Myocyte (in vitro differentiated cells): ENCODE measurements at places on chromosomes 5 and 9. TPM values are rescaled to one million over a fixed set of nuclear protein-coding genes. Genes with fewer than 3 reads are reported as not detected.
A peak's percentile ranks its signal among the peaks of the same experiment; 100 is the strongest.

GRCh38 chr9:91395553-91396471, 27.8 kb downstream of the NFIL3 start:
- DNase-seq: peak; percentile 56

DNA sequence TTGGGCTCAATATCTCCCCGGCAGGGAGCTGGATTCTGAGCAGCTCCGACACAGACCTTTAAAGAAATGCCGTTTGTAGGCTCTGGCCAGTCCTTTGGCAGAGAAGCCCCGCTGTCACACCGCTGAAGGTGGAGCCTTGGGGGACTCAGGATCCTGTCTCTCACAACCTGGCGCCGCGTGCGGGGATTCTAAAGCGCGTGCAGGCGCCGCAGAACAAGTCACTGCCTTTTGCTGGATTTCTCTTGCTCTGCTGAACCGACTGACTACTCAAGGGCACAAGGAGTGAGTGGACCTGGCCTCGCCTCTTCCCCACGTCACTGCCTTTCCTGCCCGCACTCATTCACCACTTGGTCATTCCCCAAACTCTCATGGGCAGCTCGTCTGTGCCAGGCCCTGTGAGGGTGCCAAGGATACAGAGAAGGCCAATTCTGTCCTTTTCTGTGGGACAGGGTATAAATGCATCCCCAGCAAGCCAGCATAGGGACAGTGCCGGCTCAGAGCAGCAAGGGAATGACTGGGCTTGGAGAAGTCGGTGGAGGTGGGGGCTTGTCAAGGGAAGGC, 69.3 kb downstream of the CRB2 start:
- no peak for DNase-seq

DNA sequence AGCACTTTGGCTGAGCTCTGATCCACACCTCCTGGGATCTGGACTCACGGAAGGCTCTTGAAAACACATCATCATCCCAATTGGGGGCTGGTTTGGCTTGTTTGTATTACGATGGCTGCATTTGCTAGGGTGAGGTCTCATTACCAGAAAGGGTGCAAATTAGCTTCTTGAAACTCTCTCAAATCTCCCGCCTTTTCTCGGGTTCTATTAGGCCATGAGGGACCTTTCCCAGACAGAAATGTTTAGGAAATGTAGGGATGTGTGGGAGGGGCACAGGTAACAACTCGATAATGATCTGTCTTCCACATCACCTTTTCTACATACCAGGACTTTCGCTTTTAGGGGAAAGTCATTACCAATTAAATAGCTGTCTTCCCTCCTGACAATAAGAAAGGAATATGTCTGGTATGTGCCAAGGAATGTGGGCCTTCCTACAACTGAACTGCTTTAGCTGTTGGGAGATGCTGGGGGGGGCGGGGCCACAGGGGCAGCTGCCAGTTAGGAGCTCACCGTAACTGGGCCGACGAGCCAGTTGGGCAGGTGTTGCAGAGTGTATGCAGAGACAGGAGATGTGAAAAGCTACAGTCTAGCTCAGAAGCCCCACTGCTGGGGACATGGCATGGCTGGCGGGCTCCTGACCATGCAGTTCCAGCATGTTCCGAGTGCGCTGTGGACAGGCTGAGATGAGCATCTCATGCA, 71.2 kb downstream of the AK8 start:
- no peak for DNase-seq

DNA sequence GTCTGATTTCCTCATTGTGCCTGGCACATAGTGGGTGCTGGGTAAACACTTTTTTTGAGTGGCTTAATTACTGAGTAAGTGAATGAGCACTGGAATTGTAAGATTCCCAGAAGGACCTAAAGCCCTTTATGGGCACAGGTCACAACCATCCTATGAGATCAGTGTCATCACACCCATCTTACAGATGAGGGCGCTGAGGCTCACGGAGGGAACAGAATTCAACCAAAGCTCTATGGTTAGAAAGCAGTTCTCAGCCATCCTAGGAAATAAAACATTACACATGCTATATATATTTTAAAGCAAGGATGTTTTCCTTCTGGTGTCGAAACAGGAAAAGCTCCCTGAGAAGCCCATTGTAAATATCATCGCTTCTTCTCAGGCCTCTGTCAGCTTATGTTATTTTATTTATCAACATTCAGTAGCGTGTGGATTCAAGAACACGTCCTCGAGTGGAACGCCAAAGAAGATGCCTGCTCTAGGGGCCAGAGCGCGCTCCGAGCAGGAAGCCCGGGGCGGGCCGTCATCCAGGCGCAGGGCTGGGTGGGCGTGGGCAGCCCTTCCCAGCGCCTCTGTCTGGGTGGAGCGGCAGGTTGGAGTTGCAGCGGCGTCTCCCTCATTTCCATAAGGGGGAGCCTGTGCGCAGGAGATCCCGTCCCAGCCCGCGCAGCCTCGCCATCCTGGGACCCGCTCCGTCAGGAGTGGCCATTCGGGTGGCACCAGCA, 155.8 kb upstream of the SMIM23 start:
- DNase-seq: peak; percentile 30

GRCh38 chr5:44321144-44321725, 68.0 kb downstream of the FGF10 start:
- DNase-seq: peak; percentile 6

DNA sequence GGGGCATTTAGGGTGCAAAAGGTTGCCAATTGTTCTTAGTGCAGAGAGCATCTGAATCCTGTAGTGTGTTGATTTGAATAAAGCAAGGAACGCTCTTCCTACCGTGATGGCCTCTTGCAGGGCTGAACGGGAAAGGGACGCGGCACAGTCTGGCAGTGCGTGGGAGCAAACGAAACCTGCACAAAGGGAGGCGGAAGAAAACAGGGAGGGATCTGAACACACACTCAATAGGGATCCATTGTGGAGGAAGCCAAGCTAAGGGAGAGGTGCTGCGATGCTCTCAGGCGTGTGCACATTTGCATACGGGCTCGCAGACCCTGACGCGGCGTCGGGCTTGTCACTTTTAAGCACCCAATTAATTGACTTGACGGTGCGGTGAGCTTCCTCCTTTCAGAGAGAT, 414.0 kb upstream of the IRX1 start:
- no peak for DNase-seq

- DNase-seq: peak; percentile 44
Observed at GRCh38 chr5:82793808-82794419, 283.3 kb downstream of the TMEM167A start.

DNA sequence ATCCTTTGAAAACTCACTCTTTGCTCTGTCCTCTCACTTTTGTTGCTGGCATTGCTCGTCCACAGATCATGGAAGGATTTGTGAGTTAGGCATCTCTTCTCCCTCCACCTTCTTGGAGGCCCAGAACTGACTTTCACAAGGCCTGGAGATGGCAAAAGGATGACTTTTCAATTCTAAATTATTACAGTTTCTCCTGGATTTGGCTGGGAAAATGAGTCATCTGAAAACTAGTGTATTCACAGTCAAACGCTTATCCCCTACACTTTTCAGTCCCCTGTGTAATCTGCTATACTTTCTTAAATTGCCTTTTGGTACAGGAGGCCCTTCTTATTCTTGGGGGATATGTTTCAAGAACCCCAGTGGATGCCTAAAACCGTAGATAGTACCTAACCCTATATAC, 35.6 kb downstream of the ADRA1B start:
- DNase-seq: no peak

DNA sequence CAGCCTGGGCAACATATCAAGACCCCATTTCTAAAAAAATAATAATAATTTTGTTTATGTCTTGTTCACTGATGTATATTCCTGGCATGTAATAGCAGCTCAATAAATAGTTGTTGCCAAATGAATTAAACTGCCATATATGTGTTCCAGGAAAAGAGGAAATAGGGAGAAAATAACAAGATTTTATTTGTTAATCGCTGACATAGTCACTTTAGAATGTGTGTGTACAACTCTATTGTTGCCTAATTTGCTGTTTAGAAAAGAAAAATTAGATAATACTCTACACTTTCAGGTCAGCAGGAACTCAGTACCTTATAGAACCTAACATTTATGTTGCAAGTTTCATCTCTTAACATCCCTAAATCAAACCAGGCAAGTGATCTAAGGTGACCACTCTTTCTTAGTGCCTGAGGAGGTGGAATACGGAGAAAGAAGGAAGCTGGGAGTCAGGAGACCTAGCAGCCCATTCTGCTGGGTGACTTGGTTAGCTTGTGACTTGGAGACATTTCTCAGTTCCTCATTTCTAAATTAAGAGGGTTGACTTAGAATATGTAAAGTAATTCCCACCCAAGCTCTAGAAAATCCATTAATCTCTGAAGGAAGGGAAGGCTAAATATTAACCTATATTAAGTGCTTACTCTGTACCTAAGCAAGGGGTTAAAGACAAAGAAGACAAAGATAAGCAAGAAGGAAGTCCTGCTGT, 110.3 kb upstream of the IQGAP2 start:
- no peak for DNase-seq

DNA sequence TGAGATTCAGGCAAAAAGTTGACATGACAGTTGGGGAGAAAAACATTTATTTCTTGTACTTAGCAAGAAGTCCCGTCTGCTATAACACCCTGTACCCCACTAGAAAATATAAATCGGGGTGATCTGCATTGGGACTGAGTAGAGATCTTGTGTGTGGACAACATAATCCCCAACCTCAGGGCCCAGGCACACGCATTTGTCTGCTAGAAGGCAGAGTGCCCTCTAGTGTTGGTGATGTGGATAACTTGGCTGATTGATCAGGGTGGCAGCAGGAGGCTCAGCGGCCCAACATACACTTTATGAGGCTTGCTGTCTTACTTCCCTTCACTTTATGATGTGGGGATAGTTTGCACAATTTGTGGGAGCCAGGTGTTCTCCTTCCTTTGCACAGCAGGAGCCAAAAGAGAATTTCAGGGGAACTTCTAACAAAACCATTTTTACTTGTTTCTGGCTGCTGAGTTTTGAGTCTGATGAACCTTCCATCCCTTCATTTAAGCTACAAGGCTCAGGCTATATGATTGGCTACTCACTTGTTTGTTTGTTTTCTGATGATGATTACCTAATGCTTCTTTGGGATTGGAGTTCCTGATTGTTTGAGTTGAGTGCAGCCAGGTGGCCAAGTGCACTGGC, 263.2 kb downstream of the DMAC1 start:
- DNase-seq: peak; percentile 42

DNA sequence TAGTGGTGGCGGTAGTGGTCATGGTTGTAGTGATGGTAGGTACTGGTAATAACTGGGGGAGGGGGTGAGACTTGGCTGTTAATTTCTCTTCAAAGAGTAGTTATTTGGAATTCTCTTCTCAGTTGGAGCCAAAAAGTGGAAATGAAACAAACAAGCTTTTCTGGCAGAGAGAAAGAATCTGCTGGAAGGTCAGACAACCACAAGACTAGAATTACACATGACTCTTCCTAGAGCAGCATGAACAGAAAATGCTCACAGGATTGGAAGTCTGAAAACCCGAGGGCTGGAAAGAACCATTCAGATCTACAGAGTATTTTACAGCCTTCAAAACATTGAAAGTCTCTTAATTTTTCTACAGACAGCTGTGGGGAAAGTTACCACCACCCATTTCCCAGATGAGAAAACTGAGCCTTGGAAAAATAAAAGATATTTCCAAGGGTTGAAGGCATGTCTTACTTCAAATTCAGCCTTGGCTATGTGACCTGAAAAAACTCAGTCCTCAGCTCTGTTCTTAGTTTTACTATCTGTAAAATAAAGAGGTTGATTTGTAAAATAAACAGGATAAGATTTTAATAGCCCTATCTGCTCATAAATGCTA, 42.9 kb upstream of the TRIM32 start:
- peak; percentile 49 for DNase-seq

DNA sequence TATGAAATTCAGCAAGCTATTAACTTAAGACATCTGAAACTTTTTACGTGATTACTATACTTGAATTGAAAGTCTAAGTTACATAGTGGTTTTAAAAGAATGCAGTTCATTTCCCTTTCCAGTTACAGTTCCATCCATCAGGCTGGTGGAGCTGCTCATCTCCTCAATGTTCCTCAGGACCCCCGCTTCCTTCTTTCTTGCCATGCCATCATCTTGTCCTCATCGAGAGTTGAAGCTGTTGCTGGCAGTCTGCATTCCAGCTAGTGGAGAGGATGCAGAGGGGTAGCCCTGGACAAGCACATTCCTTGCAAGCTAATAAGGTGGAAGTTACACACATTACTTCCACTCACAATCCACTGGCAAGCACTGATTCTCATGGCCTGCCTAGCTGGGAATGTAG, 8.8 kb upstream of the RNF183 start:
- no peak for DNase-seq

DNA sequence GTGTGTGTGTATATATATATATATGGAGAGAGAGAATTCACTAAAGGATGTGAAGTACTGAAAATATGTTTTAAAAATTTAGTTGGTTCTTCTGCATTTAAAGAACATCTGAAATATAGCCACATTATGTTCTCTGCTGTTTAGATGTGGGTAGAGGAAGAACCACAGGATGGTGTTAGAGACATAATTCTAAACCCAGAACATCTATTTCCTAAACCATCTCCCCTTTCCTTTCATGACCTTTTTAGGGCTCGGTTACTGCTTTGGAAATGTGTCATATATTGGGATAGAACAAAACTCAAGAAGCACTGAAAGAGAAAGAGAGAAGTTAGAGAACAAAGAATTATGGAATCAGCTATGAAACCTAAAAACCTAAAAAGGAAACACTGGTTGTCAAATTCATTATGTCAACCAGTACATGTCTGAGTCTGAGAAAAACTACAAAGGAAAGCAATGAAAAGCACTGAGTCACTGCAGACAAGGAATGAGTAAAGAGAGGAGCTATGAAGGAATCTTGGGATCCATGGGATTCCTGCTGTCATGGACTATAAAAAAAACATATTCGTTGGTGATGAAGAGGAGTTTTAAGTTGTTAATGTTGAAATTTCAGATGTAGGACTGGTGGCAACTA, 28.4 kb downstream of the SLC12A2 start:
- peak; percentile 15 for DNase-seq

- DNase-seq: no peak
Observed at GRCh38 chr9:37760416-37761161, 7.0 kb downstream of the TRMT10B start.

DNA sequence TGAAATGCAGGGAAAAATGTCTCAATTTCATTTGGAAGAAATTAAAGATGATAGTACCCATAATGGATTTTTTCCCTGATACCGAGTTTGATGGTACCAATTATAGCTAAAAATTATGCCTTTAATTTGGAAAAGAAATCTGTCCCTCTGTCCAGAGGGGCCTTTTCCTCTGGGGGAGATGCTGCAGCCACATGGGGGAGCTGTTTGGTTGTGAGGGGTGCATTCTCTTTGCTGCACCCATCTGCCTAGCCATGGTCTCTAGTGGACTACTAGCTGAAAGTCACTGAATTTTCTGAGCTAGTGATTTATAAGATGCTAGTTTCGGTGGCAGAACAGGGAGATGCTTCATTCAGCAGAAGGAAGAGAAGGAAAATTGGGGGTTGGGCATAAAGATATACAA, 9.6 kb downstream of the SEC61B start:
- DNase-seq: peak; percentile 38

Gene CPLANE1
- total RNA-seq: 21.6 and 31.2 TPM in 2 replicates

Gene PCDHA11
- total RNA-seq: 0.13 and 0.26 TPM in 2 replicates

Gene MUSK
- 124 and 139 TPM in 2 replicates for total RNA-seq

Gene SHOC1
- not detected in 2 replicates for total RNA-seq

Gene KCNMB1
- total RNA-seq: not detected in 2 replicates

Gene HTR4
- total RNA-seq: not detected in 2 replicates

Gene GNA14
- total RNA-seq: 0.21 TPM in 1 of 2 replicates, not detected in the other
